ENCODE measurements at places on chromosomes 4 and X.

DNA sequence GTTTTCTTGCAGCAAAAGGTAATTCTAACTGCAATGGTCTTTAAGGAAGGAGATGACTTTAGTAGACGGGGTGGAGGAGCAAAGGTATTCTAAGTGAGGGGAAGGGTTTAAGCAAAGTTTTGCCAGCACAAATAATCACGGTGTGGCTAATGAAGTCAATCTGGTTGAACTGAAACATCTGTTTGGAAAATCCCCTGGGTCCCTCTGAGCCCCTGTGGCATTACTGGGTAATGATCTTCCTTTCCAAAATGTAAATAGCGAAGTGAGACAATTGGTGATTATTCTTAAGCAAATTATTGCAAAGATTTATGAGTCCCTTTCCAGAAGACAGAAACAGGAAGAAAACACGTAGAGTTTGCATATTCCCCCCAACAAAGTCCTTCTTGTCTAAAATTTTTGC is 47.2 kb downstream of the FGFBP1 start:
- DNase-seq = no peak

DNA sequence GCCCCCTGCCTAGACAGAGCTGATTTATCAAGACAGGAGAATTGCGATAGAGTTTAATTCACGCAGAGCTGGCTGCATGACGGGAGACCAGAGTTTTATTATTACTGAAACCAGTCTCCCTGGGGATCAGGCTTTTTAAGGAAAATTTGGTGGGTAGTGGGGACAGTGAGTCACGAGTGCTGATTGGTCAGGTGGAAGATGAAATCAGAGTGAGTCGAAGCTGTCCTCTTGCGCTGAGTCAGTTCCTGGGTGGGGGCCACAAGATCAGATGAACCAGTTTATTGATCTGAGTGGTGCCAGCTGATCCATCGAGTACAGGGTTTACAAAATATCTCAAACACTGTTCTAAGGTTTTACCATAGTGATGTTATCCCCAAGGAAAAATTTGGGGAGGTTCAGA is 36.6 kb downstream of the MYOZ2 start:
- no peak for DNase-seq

- DNase-seq = no peak
These were observed 10.1 kb downstream of the CISD2 start for GRCh38 chr4:102878901-102879300.

DNA sequence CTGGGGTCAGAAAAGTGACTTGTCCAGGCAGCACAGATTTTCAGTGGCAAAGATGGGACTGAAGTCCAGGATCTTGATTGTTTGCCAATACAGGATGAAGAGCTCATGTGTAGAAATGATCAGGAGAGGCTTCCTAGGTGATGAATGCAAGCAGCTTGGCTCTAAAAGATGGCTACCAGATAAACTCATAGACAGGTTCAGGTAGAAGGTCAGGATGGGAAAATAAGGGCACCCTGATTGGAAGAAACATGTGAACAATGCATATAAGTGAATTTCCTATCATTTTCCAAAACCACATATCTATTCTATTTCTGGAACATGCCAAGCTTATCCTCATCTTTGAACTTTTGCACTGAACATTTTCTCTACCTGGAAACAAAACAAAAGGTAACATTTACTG is 87.7 kb downstream of the FAM13A start:
- no peak for DNase-seq

DNA sequence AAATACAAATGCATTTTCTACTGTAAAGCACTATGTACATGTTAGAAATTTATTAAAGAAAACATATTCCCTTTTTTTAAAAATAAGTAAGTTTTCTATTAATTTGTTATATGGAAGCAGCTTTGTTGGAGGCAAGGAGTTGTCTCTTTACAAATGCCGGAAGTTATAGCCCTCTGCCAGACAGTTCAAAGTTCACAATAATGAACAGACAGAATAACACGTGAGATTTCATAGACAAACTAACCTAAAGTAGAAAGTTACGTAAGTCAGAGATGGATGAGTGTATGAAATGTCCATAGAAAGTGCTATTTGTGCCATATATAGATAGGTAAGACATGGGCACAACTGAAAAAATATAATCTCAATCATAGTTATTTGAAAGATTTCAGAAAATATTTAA is 43.9 kb upstream of the NEIL3 start:
- no peak for DNase-seq

DNA sequence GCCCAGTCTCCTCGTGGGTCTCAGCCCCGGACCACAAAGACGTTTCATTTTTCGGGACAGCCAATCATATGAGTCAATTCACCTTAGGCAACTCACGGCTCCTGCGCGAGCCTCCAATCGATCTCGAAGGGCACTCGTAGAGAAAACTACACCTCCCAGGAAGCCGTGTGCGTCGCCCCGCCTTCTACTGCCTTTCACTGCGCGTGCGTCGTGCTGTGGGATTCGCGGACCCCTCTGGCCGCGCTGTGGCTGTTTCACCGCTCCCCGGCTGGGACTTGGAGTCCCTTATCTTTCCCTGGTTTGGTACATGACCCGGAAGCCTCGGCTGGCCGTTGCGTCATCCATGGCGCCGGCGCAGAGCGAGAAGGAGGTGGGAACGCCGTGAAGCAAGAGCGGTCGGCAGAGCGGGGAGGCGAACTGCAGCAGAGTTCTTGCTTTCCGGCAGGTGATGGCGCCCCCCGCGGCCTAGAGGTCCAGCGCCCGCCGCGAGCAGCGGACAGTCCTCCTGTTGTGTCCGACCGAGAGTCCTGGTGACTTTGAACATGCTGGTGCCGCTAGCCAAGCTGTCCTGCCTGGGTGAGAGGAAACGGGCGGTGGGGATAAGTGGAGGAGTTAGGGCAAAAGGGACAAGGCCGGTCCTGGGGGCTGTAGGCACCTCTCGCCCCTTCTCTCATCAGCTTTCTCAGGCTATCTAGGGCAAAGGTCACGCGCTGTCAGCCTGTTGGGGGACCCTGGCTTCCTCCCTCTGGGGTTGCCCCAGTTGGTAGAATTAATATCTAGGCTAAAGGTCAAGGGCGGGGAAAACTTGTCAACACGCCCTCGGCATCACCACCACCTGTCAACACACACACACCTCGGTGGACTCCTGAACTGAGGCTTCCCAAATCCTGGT is at the start of gene ETFDH:
TSS of gene ETFDH (plus strand) at position 382 of the 892 bp plus-strand sequence. CDS start at position 543, 161 bp downstream.
- DNase-seq = peak; percentile 100

GRCh38 chr4:52912608-52913007 is 50.5 kb downstream of the RASL11B start:
- DNase-seq = no peak

- DNase-seq = no peak
These were observed 77.1 kb upstream of the LSM6 start for GRCh38 chr4:146098397-146098796.

DNA sequence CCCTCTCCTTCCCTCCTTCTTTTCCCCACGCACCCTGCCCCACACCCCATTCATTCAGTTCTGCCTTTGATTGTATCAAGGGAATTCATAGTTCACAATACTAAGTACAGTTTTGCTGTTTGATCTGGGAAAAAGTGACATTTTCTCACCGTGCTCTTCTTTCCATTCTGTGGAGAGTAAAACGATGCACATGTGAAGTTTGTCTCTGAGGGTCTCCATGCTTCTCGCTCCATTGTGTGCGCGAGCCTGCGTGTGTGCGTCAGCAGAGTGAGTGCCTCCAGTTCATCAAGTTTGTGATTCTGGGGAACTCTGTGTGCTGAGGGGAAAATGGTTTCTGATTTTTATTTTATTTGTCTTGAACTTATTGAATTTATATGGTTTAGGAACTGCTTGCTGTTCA is 1.9 kb downstream of the STK26 start:
- DNase-seq = no peak

GRCh38 chr4:8391972-8392371 is 48.6 kb downstream of the ACOX3 start:
- DNase-seq = peak; percentile 78

GRCh38 chrX:48649102-48649501 is 34.5 kb upstream of the WAS start:
- no peak for DNase-seq

GRCh38 chr4:41645728-41646390 is 102.7 kb downstream of the PHOX2B start:
- no peak for DNase-seq

GRCh38 chr4:26840786-26841185 is 19.9 kb upstream of the STIM2 start:
- DNase-seq = no peak

- DNase-seq = peak; percentile 93
These were observed 58.5 kb downstream of the TSC22D3 start for GRCh38 chrX:107716816-107717700.

GRCh38 chr4:83866834-83867621 is 331.1 kb downstream of the GPAT3 start:
- DNase-seq = no peak

DNA sequence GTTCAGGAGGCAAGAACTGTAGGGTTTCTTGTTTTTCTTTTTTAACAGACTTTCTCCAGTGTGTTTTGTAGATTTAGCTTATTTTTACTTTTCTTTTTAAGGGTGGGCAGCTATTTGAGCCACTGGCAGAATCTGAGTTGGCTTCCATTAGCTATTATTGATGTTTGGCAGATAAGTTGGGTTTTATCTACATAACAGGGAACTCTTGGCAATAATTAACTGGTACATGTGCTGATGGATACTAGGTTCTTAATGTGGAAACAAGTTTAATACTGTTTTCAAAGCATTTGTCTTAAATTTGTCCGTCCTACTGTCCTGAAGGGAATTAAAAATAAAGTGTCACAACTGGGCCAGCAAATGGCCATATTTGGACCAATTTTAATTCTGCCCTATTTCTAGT is 80.5 kb downstream of the PHOX2B start:
- DNase-seq = no peak

DNA sequence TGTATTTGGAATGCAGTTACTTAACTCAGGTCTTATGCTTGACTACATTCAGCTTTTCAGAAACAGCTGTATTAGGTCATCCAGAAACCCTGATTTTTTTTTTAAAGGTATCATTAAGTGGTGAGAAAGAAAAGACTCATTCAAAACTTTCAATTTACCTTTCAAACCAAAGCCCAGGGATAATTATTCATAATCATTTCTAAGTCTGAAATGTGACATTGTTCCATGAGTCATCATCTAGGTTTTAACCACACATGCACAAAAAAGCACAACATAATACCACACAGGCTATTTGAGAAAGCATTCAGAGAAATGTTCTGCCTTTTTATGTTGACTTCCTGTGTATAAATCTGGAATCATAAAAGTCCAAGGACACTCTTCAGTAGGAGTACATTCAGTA is 288.2 kb downstream of the IL1RAPL2 start:
- DNase-seq = no peak

DNA sequence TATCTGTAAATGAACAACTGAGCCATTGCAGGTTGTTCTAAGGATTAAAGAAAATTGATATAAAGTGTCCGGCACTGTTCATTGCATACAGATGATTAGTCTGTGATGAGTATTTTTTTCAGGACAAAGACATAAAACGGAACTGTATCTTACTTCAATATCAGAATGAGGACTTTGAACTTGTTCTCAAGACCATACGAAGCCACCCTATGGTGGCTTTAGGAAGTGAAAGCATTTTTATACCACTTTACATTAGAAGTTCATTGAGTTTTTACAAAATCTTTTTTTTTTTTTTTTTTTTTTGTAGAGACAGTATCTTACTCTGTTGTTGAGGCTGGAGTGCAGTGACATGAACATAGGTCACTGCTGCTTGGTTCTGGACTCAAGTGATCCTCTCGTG is 45.2 kb upstream of the TRIM2 start:
- peak; percentile 12 for DNase-seq

GRCh38 chrX:132001127-132001526 is 22.0 kb upstream of the STK26 start:
- DNase-seq = no peak

GRCh38 chr4:10958226-10958856 is 273.8 kb upstream of the CLNK start:
- peak; percentile 12 for DNase-seq

DNA sequence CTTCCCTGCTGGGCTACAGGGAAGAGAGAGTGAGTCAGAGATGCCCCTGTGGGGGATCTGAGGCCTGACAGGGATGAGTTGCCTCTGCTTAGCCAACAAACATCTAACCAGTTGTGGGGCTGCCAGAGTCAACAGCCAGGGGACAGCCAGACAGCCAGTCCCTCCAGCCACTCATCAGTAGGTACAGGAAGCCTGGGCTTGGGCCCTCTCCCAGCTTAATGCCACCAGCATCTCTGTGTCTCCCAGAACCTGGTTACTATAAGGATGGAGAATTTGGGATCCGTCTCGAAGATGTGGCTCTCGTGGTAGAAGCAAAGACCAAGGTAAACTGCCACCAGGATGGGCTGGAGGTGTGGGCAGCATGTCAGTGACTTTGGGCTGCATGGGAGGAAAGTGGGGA is 17.3 kb upstream of the SASH3 start:
- no peak for DNase-seq

DNA sequence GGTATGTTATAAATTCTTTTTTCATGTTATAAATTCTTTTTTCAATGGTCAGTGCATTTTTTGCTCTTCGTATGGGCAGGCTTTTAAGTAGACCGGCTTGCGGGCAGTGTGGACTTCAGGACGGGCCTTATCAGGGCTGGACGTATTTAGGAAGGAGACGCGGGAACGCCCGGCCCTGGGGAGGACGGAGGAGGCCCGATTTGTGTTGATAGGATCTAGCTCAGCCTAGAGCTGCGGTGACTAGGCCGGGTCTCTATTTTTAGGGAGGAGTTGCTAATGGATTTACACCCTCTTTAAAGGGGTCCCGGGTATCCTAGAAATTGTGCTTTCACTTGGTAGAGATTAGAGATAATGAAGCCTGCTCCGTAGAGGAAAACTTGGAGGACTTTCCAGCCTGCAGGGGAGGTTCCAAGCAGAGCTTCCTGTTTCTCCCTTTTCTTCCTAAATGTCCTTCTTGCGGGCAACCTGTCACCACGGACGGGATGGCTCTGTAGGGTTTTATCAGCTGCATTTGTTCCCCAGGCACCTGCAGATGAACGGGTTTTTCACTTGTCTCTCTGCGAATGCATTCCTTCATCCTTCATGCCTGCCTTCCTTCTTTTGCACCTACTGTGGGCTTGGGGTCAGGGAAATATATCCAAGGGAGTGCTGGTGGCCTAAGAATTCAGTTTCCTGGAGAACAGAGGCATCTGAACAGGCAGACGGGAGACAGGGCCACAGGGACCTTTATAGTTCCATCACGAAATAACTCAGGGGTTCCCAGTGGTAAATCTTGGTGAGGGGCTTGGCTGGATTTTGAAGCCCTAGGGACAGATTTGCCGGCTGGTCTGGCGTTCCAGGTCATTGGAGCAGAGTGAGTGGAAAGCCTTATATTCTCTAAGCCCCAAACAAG is 1.4 kb downstream of the CD99 start:
- peak; percentile 62 for DNase-seq

GRCh38 chr4:35151816-35152572 is 1092.3 kb downstream of the ARAP2 start:
- DNase-seq = no peak

DNA sequence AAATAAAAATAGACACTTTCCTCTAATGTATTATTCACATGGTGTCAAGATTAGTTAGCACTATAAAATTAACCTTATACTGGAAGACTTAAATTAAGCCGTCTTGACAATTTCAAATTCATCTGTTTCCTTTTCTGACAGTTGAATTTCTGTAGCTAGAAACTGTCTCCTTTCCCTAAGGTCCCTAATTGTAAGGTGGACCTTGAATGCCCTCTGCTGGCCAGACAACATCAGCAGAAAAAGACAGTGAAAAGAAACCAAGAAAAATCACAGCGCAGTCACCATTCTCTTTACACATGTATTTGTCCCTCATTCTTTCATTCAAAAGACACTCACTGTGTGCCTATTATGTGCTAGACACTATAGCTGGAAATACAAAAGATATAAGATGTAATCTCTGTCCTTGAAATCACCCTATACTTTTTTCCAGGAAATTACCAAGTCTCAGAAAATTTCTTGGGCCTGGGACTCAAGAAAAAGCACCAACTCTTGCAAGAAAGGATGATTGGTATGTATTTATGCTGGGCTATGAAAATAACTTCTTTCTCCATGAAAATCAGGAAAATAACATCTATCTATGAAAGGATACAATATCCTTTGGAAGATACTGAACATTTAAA is 32.7 kb upstream of the AMBN start:
- peak; percentile 57 for DNase-seq

All from suppressor macrophage (primary cell).